ENCODE measurements at places on chromosomes 1 and 21. TPM values are rescaled to one million over a fixed set of nuclear protein-coding genes. Genes with fewer than 3 reads are reported as not detected.

DNA sequence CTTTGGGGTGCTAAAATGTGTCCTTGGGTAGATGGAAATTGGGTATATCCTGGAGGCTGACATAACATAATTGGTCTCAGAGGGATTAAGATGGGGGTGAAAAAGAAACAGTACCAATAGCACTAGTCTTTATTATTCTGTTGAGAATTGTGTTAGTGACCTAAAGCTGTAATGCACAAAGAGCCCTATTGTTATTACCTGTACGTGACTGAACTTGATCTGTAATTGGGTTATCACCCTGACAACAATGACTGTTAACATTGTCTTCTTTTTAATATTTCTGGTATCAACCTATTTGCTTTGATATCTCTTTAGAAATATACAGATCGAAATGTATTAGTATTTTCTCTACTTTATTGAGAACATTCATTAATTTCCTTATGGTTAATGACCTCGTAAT is 147.6 kb downstream of the NEK7 start:
- no peak for DNase-seq
- peaks cover 96% of the 10 kb centered on the region for H3K36me3 ChIP-seq
- H3K4me3 ChIP-seq, result no peak overlapping the region
- H3K27ac ChIP-seq, result no peak overlapping the region

DNA sequence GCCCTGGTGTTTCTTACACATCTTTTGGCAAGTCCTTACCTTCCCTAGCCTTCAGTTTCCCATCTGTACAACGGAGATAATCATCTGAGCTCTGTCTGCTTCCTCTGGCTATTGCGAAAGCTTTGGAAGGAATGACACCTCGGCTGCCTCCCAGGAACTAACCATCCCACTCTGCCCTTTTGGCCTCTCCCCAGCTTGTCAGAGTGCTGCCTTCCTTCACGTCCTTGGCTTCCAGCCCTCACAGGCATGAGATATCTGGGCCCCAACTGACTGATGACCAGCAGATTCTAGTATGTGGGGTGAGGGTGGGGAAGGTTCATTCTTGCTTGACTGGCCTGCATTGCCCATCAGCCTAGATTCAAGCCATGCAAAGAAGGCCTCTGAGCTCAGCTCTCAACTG is 253.1 kb upstream of the FGGY start:
- H3K27ac ChIP-seq, result peak overlapping the region; percentile 67
- no peaks in the 10 kb centered on the region for H3K27me3 ChIP-seq
- H3K36me3 ChIP-seq, result no peaks in the 10 kb centered on the region
- DNase-seq, result peak; percentile 95
- H3K4me1 ChIP-seq, result peaks cover 50% of the 10 kb centered on the region

- H3K27me3 ChIP-seq, result no peaks in the 10 kb centered on the region
- DNase-seq, result no peak
- peak overlapping the region; percentile 94 for H3K27ac ChIP-seq
- no peak overlapping the region for H3K4me3 ChIP-seq
- peaks cover 8% of the 10 kb centered on the region for H3K36me3 ChIP-seq
- peaks cover 73% of the 10 kb centered on the region for H3K4me1 ChIP-seq
Measured at GRCh38 chr1:170714163-170714562, 50.2 kb downstream of the PRRX1 start.

- no peak overlapping the region for H3K4me3 ChIP-seq
- no peak for DNase-seq
- H3K27me3 ChIP-seq, result no peaks in the 10 kb centered on the region
Measured at GRCh38 chr1:163973586-163973985, 585.4 kb upstream of the PBX1 start.

DNA sequence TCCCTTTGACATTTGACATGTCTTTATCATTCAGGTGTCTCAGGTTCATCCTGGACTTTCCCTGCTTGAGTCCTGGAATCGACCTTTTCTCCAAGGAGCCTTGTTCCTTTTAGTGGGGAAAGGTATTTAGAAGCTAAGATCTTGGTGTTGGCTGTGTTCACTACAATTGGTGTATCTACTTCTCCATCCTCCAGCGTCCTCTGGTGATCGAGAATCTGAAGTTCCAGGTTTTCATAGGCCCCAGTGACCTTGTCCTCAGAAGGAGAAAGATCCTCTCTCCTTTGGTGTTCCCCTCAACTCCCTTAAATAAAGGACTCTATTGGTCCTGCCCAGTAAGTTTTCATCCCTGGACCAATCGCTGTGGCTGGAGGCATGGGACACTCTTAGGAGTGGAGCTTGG is 22.1 kb downstream of the MROH7 start:
- no peaks in the 10 kb centered on the region for H3K36me3 ChIP-seq
- H3K4me3 ChIP-seq, result no peak overlapping the region
- DNase-seq, result no peak
- H3K27ac ChIP-seq, result no peak overlapping the region

GRCh38 chr1:236947794-236948193 is 56.4 kb downstream of the MT1HL1 start:
- no peak for DNase-seq
- no peaks in the 10 kb centered on the region for H3K36me3 ChIP-seq
- H3K27ac ChIP-seq, result no peak overlapping the region
- no peak overlapping the region for H3K4me3 ChIP-seq
- no peaks in the 10 kb centered on the region for H3K4me1 ChIP-seq
- H3K27me3 ChIP-seq, result no peaks in the 10 kb centered on the region

DNA sequence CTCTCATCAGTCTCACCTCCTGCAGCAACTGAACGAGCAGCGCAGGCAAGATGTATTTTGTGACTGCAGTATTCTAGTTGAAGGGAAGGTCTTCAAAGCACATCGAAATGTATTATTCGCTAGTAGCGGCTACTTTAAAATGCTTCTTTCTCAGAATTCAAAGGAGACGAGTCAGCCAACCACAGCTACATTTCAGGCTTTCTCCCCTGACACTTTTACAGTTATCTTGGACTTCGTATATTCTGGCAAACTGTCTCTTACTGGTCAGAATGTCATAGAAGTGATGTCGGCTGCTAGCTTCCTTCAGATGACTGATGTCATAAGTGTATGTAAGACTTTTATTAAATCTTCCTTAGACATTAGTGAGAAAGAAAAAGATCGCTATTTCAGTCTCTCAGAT is 53.7 kb downstream of the ZBTB8A start:
- H3K36me3 ChIP-seq, result peaks cover 11% of the 10 kb centered on the region
- H3K27ac ChIP-seq, result no peak overlapping the region

- no peak for DNase-seq
- H3K4me1 ChIP-seq, result no peaks in the 10 kb centered on the region
- no peak overlapping the region for H3K4me3 ChIP-seq
- no peaks in the 10 kb centered on the region for H3K36me3 ChIP-seq
Measured at GRCh38 chr1:6207921-6208320, 2.0 kb downstream of the RNF207 start.

DNA sequence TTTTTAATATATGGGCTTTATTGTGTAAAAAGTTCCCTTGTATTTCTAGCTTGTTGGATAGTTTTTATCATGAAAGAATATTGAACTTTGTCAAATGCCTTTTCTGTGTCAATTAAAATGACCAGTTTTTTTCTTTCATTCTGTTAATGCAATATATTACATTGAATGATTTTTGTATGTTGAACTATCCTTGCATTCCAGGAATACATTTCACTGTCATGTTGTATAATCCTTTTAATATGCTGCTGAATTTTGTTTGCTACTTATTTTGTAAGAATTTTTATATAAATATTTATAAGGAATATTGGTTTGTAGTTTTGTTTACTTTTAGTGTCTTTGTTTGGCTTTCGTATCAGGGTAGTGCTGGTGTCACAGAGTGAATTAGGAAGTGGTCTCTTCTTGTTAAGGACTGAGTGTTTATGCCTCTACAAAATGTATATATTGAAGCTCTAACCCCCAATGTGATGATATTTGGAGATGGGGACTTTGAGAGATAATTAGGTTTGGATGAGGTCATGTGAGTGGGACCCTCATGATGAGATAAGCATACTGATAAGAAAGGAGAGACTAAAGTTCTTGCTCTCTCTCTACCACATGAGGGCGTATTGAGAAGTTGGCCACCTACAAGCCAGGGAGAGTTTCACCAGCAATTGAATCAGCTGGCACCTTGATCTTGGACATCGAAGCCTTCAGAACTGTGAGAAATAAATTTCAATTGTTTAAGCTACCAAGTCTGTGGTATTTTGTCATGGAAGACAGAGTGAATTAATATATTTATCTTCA is 12.0 kb upstream of the SLAMF6 start:
- no peak for DNase-seq
- no peak overlapping the region for H3K4me3 ChIP-seq

DNA sequence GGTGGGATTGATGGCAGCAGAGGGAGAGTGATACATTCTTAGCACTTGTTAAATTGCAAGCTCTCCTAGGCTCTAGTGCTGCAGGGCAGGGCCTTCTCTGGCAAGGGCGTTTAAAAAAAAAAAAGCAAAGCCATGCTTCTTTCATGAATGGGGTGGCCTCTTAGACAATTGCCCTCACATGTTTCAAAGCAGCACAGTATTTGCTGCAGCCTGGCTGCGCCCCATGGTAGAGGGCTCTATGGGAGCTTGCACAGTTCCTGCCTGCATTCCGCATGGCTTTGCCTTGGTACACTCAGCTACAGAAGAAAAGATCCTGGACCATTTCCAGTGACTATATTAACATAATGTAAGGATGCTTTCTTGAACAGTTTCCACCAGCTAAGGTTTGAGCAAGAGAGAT is 267.2 kb downstream of the ZNF648 start:
- DNase-seq, result no peak
- no peaks in the 10 kb centered on the region for H3K4me1 ChIP-seq
- no peak overlapping the region for H3K4me3 ChIP-seq
- no peaks in the 10 kb centered on the region for H3K36me3 ChIP-seq
- H3K27ac ChIP-seq, result no peak overlapping the region
- H3K27me3 ChIP-seq, result no peaks in the 10 kb centered on the region

- peak overlapping the region; percentile 70 for H3K4me3 ChIP-seq
- peak overlapping the region; percentile 95 for H3K27ac ChIP-seq
- H3K27me3 ChIP-seq, result no peaks in the 10 kb centered on the region
- no peaks in the 10 kb centered on the region for H3K36me3 ChIP-seq
- H3K4me1 ChIP-seq, result peaks cover 40% of the 10 kb centered on the region
Measured at GRCh38 chr1:218499011-218499691, 154.0 kb downstream of the TGFB2 start.

DNA sequence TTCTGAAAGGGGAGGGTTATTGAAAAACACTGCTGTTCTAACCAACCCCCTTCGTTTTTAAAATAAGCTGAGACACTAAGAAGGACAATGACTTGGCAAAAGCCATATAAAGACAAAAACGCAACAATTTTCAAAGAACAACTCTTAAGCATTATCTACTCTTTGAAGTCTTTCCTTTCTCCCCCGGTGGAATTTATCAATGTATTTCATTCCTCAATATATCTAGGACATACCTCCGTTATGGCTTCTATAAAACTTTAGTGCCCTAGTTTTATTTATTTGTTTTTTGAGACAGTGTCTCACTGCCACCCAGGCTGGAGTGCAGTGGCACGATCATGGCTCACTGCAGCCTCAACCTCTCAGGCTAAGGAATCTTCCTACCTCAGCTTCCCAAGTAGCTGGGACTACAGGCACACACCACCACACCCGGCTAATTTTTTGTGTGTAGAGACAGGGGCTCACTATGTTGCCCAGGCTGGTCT is 3.2 kb downstream of the NRDC start:
- no peak overlapping the region for H3K27ac ChIP-seq
- DNase-seq, result no peak
- peaks cover 29% of the 10 kb centered on the region for H3K4me1 ChIP-seq
- H3K36me3 ChIP-seq, result peaks cover 8% of the 10 kb centered on the region
- no peaks in the 10 kb centered on the region for H3K27me3 ChIP-seq

GRCh38 chr1:204495078-204495753 is 611 bp upstream of the PIK3C2B start:
- 0 out of 2 replicates have a peak, but pooled peaks cover 8% of the 10 kb centered on the region for H3K27me3 ChIP-seq
- peak overlapping the region; percentile 75 for H3K4me3 ChIP-seq
- H3K36me3 ChIP-seq, result no peaks in the 10 kb centered on the region
- DNase-seq, result peak; percentile 16
- no peak overlapping the region for H3K27ac ChIP-seq

DNA sequence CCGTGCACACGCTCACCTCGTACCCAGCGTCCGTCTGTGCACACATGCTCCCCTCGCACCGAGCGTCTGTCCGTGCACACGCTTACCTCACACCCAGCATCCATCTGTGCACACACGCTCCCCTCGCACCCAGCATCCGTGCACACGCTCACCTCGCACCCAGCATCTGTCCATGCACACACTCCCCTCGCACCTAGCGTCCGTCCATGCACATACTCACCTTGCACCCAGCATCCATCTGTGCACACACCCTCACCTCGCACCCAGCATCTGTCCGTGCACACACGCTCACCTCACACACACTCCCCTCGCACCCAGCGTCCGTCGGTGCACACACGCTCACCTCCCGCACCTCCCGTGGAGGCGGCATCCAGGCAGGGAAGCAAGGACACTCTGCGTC is 24.4 kb upstream of the COL18A1 start:
- DNase-seq, result no peak
- no peaks in the 10 kb centered on the region for H3K36me3 ChIP-seq
- no peak overlapping the region for H3K4me3 ChIP-seq
- H3K4me1 ChIP-seq, result peaks cover 7% of the 10 kb centered on the region
- H3K27ac ChIP-seq, result no peak overlapping the region
- H3K27me3 ChIP-seq, result no peaks in the 10 kb centered on the region

DNA sequence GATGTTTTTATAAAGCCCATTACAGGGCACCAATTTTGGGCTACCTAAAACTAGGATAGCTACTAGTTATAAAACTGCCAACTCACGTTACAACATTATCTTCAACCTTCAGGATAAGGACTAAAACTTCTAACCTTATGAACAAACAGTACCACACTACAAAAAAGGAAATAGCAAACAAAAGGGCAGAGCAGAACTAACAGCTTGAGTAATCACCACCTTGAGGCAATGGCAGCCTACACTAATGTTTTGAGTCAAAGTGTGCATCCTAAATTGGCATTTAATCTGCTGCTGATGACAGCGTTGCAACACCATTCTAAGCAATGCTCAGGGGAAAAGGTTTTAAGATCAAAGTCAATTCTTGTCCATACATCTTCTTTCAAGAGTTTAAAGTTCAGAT is 27.2 kb downstream of the PTP4A2 start:
- no peak overlapping the region for H3K27ac ChIP-seq
- DNase-seq, result peak; percentile 47
- peaks cover 96% of the 10 kb centered on the region for H3K36me3 ChIP-seq
- peaks cover 13% of the 10 kb centered on the region for H3K4me1 ChIP-seq

- H3K4me3 ChIP-seq, result no peak overlapping the region
- no peaks in the 10 kb centered on the region for H3K27me3 ChIP-seq
- no peak for DNase-seq
- H3K4me1 ChIP-seq, result peaks cover 25% of the 10 kb centered on the region
Measured at GRCh38 chr1:243489158-243489527, 233.3 kb downstream of the SDCCAG8 start.

DNA sequence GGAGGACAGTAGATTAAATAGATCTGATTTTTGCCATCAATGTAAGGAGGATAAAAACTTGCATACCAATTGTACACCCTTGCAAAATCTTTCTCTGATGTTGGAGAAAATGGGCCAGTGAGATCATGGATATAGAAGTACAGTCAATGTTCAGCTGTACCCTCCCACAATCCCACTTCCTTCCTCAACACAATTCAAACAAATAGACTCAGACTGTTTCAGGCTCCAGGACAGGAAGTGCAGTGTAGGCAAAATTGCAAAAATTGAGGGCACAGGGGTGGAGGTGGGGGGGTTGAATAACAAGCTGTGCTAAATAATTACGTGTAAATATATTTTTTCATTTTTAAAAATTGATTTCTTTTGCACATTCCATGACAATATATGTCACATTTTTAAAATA is 3.9 kb upstream of the IFI44 start:
- no peaks in the 10 kb centered on the region for H3K36me3 ChIP-seq
- no peak overlapping the region for H3K4me3 ChIP-seq
- H3K27ac ChIP-seq, result no peak overlapping the region
- no peaks in the 10 kb centered on the region for H3K27me3 ChIP-seq

The HAX1 gene
- polyA plus RNA-seq, result 172 TPM

The NBPF6 gene
- not detected for polyA plus RNA-seq

The KCNK1 gene
- 4.2 TPM for polyA plus RNA-seq

The FCRL6 gene
- not detected for polyA plus RNA-seq

The MAB21L3 gene
- not detected for polyA plus RNA-seq

The AURKAIP1 gene
- 216 TPM for polyA plus RNA-seq

The NTMT2 gene
- not detected for polyA plus RNA-seq

Data from GM23248 (cell line).